Activated T-helper 1 cell treated with anti-CD3 and anti-CD28 coated beads, Interleukin-2, amount 50 U/mL, for 16 hours (primary cell): ENCODE measurements at places on chromosomes 6 and 20.

DNA sequence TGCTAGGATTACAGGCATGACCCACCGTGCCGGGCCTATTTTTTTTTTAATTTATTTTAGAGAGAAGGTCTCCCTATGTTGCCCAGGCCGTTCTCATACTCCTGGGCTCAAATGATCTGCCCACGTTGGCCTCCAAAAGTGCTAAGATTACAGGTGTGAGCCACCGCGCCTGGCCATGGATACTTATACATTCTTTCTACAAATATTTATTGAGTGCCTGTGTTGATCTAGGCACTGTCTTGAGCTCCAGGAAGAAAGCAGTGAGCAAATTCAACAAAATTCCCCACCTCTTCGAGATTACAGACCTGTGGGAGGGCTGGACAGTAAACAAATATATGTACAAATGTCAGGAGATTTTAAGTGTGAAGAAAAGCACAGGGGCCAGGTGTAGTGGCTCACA, 37.9 kb downstream of the MGME1 start:
- DNase-seq = no peak

GRCh38 chr6:33816911-33817310, 13.1 kb upstream of the MLN start:
- DNase-seq = no peak

GRCh38 chr6:33694401-33694931, 17.0 kb downstream of the UQCC2 start:
- DNase-seq = no peak

GRCh38 chr6:104404377-104404776, 455.3 kb downstream of the HACE1 start:
- DNase-seq = no peak

DNA sequence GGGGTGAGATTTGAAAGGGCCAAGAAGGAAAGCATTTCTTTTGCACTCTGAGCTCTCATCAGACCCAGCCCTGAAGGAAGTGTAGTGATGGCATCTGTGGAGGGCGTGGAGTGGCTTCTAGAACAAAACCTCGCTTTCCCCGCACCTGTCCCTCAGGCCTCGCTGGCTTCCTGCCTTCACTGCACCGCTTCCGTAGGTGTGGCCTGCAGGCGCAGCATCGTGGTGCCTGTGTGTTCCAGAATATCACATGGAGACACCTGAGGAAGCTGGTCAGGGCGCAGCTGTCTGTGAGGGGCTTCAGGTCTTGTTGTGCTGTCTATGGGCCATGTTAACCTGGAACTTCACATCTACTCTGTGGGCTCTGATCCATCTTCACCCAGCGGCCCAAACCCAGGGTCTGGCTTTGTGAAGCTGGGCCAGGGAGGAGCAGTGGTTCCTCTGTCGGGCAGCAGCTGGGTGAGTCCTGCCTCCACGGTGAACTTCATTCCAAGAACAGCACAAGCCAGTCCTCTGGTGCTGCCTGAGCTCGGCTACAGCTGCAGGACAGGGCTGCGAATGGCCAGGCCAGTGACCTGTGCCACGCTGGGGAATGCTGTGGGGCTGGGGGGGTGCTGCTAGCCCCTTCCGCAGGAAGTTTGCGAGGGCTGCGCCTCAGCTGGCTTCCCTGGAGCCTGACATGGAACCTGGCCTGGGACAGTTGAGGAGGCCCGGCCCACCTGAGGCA, 40.9 kb downstream of the DSTN start:
- DNase-seq = peak; percentile 30

GRCh38 chr20:1005452-1006027, 3.4 kb upstream of the RSPO4 start:
- DNase-seq = no peak

GRCh38 chr6:119124079-119124824, 45.8 kb upstream of the FAM184A start:
- no peak for DNase-seq

- no peak for DNase-seq
Observed at GRCh38 chr6:21628160-21628559, 34.6 kb downstream of the SOX4 start.
